Stimulated activated CD8-positive, alpha-beta memory T cell treated with anti-CD3 and anti-CD28 coated beads, Interleukin-7, amount 100 ng/mL, for 24 hours (primary cell): ENCODE measurements at places on chromosomes 5 and 9.

DNA sequence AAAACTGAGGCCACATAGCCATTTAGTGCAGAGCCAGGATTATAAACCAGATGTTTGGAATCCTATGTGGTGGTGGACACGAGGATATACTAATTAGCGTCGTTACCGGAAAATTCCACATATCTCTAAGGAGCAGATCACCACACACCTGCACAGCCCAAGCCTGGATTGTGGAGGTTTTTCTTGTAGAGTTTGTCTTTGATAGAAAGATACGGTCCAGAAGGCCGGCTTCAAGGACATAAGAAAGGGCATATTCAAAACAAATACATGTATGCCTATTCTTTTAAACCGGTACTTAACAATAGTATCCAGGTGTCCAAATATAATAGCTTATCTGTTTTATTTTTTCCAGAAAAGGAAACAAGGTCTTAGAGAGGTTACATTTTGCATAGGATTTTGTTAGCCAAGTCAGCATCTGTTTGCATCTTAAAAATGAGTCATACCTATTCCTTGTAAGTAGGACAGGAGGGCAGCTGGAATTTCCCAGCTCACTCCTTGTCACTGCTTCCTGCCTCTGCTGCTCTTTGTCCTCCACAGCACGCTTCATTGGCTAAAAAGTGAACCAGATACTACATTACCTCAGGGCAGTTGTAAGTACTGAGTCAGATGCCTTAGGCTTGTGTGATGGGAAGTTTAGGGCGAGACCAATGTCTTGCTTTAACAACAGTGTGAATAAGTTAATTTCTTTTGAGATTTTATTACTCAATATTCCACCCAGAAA is 3.6 kb downstream of the TMC1 start:
- DNase-seq, result no peak

GRCh38 chr5:57486027-57486602 is 3.5 kb upstream of the ACTBL2 start:
- no peak for DNase-seq

DNA sequence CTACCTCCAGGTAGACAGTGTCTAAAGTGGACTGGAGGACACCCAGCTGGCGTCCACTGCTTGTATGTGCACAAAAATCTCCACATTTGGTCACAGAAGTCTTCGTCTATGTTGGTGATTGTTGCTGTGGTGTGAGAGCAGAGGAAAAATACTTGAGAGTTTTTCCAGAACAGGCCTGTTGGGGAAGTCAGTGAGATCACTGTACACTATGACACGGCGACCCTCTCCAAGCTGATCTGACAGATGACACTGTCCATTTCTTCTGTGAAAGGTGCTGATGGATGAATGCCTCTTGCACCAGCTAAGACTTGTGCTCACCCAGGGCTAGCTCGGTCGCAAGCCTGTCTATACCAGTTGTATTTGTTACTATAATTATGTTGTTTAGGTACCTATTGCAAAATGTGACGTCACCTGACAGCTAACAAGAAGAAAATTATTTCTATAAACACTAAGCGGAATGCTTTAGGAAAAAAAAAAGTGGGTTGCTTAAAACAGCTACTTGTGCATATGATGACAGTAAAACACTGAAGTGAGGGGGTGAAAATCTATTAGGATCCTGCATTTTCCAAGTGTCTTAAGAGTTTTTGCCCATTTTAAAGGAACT is 142.3 kb downstream of the ROR2 start:
- DNase-seq, result no peak

- no peak for DNase-seq
Observed at GRCh38 chr5:38655691-38656090, 99.2 kb upstream of the LIFR start.

DNA sequence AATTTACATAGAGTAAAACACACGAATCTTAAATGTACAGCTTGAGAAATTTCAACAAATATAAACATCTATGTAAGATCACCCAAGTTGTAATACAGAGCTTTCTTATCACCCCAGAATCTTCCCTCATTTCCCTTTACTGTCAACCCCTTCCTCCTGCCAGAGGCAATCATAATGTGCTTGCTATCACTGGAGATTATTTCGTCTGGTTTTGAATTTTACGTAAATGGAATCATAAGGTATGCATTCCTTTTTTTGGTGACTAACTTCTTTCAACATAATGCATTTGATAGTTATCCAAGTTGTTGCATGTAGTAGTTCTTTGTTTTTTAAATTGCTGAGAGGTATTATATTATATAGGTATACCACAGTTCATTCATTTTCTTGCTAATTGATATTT is 37.5 kb upstream of the GPR151 start:
- DNase-seq, result no peak

DNA sequence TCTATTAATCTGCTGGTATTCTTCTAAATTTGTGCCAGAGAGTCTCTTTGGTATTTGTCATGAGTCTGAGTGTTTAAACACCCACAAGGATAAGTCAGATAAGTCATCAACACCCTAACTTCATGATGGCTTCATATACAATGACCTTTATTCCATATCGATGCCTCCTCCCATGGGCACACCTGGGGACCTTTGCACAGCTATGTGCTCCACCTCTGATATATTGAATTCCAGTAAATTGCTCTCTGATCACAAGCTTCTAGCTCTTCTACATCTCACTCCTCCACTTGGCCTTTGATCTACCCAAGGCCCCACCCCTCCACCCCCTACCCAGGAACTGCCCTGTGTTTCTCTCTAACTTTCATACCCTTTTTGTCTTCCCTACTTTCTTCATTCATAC is 102.7 kb upstream of the MIER3 start:
- no peak for DNase-seq

GRCh38 chr9:37997636-37998374 is 71.2 kb downstream of the SHB start:
- no peak for DNase-seq

DNA sequence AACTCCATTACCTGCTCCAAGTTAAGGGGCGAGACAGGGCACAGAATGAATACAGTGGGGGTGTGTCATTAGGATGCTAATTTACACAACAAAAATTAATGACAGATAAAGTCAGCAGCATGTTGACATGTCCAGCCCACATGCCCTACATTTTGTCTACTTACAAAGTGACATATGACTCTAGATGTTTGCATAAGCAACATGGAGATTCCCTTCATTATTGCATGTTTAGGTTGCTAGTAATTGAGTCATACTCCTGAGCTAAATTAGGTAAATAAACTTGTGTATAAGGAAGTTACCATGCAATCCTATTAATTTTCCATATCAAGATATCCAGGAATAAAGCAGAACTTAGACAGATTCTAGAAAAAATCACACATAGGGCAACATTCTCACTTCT is 232.2 kb downstream of the PDE4D start:
- DNase-seq, result no peak

- no peak for DNase-seq
Observed at GRCh38 chr9:112035166-112035826, 138.7 kb downstream of the UGCG start.

DNA sequence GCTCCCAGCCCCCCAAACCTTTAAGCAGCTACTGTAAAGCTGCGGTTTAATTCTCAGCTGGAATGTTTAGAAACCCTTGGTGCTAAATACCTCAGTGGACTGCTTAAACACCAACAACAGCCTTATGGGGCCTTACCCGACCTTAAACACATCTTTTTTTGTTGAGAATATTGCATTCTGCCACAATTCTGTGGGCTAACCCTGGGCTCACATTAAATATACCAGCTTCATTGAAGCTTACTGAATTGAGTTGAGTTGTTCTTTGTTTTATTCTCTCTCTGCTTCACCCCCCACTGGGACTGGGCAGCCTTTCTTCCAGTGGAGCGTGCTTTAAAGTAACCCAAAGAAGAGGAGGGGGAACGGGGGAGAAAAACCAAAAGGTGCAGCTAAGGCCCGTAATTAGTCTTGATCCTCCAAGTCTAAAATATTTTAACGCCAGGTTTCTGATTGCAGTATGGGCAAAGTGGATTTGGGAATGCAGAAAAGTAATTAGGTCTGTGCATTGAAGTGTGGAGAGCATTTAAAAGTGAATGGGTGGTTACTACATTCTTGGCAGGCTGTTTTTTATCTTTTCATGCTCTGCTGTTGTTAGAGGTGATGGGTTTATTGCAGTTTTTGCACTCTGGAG is 281.2 kb downstream of the NR2F1-AS1 start:
- DNase-seq, result no peak

DNA sequence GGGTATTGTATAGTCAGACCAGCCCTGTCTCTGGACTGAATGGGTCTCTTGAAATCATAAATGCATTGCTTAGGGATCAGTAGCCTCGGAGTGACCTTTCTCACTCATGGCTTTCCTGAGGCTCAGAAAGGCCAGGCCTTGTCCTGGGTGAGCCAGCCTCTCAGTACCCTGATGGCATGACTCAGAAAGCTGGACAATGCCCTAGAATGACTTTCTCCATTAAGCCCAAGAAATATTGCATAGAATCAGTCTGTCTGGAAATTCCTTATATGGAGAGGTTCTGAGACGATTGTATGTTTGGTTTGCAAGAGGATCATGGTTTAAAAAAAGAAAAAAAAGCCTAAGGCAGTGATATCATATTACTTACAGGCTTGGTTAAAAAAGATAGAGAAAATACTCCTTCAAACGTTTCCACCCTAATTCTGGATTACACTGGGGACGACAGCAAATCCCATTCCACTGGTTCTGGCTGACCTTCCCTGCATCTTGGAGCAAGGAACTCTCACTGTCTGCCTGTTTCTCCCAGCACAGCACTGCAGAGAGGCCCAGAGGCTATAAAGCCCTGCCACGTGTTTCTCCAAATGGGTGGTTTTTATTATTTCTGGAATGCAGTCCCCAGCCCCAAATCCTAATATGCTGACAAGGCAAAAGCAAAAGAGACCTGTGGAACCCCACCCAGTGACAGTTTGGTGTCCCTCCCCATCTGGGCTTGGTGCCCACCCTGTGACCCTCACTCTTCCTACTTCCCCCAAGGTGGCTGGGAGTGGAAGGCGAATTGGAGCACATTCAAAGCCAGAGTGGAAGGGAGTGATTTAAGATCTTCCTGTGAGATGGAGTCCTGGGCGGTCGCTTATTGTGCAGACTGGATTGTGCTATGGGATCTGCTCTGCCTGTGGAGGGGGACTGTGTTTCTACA is 34.4 kb downstream of the MAP1B start:
- no peak for DNase-seq
